NCI-H226 (cell line): ENCODE measurements at places on chromosomes 6 and 20.

DNA sequence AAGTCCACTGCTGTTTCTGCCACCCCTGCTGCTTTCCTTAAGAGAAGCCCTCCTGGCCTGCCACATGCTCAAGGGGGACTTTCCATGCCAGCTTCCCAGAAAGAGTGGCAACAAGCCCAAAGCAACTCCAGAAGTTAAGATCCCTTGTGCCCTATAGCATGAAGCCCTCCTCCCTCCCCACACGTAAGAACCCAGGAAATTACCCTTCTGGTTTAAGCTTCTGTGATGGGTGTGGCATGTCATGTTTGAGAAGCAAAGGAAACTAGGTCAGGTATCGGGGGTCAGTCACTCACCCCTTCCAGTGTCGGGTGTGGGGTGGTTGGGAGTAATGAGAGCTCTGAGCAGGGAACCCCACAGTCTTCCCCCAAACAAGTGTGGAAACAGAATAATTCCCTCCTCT lies 196.1 kb downstream of the LRFN2 start:
- DNase-seq, result no peak

DNA sequence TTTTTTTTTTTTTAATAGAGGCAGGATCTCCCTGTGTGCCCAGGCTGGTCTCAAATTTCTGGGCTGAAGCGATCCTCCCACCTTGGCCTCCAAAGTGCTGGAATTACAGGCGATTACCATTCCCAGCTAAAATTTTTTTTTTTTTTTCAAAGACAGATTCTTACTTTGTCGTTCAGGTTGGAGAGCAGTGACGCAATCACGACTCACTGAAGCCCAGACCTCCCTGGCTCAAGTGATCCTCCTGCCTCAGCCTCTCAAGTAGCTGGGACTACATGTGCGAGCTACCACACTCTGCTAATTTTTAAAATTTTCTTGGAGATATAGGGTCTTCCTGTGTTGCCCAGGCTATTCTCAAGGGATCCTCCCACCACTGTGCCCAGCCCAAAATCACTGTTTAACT lies 58.0 kb upstream of the MYO6 start:
- peak; percentile 29 for DNase-seq

GRCh38 chr6:170522565-170523183 lies 30.4 kb downstream of the PSMB1 start:
- DNase-seq, result no peak

GRCh38 chr20:32742322-32743236 lies 688 bp downstream of the COMMD7 start:
- DNase-seq, result no peak

- DNase-seq, result no peak
Observed at GRCh38 chr6:52325695-52326471, 36.1 kb upstream of the PAQR8 start.

- DNase-seq, result peak; percentile 16
Observed at GRCh38 chr6:112781241-112781640, 434.1 kb downstream of the RFPL4B start.

DNA sequence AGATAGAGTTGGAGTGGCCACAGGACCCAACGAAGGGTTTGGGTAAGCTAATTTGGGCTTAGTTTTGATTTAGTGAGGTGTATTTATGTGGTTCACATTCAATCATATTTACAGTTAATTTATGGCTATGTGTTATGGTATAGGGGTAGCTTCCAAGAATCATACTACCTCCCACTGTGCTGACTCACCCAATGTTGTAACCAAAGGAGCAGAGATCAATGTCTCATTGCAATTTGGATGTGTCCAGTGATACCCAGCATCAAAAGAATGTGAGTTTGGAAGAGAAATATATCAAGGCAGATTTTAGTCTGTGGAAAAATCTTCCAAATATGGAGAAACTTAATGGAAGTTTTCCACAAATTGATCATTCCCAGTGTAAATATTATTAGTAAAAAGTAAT lies 25.3 kb upstream of the SMIM8 start:
- DNase-seq, result no peak

GRCh38 chr6:166490671-166491500 lies 95.6 kb downstream of the RAMACL start:
- DNase-seq, result peak; percentile 89

GRCh38 chr20:15895560-15896084 lies 677.6 kb downstream of the KIF16B start:
- DNase-seq, result no peak

GRCh38 chr6:157169656-157170055 lies 153.7 kb downstream of the TMEM242 start:
- DNase-seq, result no peak

- DNase-seq, result no peak
Observed at GRCh38 chr6:10569392-10570127, 48.4 kb downstream of the GCNT2 start.

GRCh38 chr6:128519132-128519930 lies 1.1 kb downstream of the PTPRK start:
- peak; percentile 60 for DNase-seq

- peak; percentile 34 for DNase-seq
Observed at GRCh38 chr6:154882107-154882506, 113.0 kb upstream of the TIAM2 start.

- DNase-seq, result no peak
Observed at GRCh38 chr6:131828951-131829350, 21.1 kb downstream of the ENPP1 start.

DNA sequence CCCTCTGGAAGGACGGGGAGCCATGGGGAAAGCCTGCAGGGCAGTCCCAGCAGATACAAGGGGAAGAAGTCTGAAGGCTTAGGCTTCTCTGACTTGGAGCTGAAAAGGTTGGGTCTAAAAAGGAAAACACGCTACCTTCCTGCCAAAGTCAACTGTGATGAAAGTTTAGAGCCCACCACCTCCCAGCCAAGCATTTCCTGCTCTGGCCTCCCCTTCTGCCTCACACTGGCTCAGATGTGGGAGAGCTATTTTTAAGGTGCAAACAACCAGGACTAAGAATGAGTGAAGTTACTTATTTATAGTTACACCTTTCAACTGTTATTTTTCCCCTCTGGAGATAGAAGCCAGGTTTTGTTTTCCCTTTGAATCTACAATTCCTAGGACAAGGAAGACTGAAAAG lies 21.2 kb downstream of the NEDD9 start:
- no peak for DNase-seq

GRCh38 chr6:33014841-33015634 lies 5.6 kb upstream of the HLA-DOA start:
- DNase-seq, result peak; percentile 28

GRCh38 chr20:32435449-32436107 lies 77.4 kb downstream of the ASXL1 start:
- DNase-seq, result no peak

GRCh38 chr6:3376064-3376463 lies 80.8 kb downstream of the SLC22A23 start:
- DNase-seq, result no peak

DNA sequence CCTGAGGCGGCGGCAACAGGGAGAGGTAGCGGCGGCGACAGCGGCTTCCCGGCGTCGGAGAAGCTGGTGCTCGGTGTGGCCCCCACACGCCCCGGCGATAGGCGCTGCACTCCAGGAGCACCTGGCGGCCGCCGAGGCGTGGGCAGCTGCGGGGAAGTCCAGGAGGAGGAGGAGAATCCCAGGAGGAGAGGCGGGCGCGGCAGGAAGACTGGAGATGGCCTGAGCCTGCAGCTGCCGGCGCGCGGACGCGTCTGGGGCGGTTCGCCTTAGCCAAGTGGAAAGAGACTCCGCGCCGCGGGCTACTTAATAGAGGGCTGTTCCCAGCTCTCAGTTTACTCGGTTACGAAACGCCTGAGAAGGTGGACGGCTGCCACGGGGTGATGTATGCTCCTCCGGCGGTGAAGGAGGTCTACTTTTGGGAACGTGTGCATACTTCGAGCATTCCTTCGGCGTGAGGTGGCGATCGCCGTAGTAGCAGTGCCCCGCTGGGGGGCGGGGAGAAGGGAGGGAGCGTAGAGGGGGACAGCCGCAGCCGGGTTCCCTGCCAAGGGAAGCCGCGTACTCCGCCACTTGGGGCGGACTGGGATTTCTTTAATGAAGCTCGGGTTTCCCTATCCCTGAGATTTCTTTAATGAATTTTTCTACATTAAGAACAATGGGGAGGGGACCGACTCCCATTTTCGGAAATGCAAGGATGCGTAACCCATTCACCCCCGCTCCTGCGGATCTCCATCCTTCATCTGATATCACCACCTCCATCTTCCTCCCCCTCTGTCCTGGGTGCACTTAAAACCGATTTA lies at the start of gene COL12A1:
COL12A1 (minus strand) TSS at position 278 of the 800 bp plus-strand sequence. CDS start 3,261 bp downstream, outside the sequence.
- peak; percentile 100 for DNase-seq

- DNase-seq, result peak; percentile 15
Observed at GRCh38 chr6:38498085-38498484, 141.6 kb downstream of the BTBD9 start.

DNA sequence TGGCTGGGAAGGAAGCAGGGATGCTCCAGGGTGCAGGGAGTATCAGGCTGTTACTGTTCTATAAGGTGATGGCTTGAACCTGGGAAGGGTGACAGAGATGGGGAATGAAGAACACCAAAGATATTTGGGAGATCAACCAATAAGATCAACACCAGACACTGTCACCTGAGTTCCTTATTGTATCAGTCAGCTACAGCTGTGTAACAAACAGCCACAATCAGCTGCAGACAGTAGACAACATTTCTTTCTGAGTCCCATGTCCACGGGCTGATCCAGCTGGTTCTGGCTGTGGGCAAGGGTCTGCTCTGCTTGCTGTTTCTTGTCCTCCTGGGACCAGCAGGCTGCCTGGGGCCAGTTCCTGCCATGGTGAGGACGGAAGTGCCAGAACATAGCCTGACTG lies 31.3 kb upstream of the SLCO4A1 start:
- no peak for DNase-seq

- no peak for DNase-seq
Observed at GRCh38 chr6:126069449-126069848, 83.1 kb downstream of the TRMT11 start.

DNA sequence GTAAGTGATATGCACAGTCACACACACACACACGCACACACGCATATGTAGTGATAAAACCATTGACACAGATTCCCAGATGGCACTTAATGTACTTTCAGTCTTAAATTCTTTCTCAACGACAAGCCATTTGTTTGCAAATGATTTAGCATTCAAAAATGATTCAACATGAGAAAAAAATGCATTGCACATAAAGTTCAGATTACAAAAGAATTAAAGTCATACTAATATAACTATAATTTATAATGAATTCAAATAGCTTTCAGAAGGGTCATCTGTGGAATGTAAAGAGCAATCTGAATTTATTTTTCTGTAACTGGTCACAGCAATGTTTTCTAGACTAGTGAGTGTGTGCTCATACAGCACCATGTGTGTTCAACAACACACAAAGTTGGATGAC lies 521.6 kb upstream of the ZNF337 start:
- no peak for DNase-seq

GRCh38 chr6:89251976-89252375 lies 34.8 kb upstream of the GABRR1 start:
- no peak for DNase-seq

DNA sequence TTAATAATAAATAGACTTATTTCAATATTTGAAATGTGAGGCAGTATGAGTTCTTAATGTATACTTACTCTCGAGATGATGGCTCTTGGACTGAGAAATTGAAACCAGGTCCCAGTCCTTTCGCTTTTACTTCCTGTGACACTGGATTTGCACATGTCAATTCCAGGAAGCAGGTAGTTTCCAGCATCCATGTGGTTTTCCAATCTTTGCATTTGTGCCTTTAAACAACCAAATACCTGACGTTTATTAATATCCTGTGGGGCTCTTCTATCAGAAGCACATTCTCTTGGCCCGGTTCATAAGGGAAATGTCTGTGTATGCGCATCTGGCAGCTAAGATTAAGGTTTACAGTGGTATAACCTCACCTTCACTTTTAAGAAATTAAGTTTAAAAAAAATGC lies 13.1 kb downstream of the UTRN start:
- no peak for DNase-seq

DNA sequence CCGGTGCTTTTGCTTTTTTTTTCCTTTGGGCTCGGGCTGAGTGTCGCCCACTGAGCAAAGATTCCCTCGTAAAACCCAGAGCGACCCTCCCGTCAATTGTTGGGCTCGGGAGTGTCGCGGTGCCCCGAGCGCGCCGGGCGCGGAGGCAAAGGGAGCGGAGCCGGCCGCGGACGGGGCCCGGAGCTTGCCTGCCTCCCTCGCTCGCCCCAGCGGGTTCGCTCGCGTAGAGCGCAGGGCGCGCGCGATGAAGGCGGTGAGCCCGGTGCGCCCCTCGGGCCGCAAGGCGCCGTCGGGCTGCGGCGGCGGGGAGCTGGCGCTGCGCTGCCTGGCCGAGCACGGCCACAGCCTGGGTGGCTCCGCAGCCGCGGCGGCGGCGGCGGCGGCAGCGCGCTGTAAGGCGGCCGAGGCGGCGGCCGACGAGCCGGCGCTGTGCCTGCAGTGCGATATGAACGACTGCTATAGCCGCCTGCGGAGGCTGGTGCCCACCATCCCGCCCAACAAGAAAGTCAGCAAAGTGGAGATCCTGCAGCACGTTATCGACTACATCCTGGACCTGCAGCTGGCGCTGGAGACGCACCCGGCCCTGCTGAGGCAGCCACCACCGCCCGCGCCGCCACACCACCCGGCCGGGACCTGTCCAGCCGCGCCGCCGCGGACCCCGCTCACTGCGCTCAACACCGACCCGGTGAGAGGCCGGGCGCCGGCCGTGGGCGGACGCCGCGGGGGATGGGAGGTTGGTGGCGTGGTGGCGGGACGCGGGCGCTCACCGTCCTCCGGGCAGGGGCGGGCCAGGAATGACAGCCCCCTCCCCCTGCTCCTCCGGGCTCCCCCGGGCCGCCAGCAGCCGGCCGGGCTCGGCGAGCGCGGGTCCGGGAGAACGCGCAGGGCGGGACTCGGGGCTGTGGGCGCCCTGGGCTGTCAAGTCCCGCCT lies 606 bp downstream of the ID4 start:
- DNase-seq, result peak; percentile 20

DNA sequence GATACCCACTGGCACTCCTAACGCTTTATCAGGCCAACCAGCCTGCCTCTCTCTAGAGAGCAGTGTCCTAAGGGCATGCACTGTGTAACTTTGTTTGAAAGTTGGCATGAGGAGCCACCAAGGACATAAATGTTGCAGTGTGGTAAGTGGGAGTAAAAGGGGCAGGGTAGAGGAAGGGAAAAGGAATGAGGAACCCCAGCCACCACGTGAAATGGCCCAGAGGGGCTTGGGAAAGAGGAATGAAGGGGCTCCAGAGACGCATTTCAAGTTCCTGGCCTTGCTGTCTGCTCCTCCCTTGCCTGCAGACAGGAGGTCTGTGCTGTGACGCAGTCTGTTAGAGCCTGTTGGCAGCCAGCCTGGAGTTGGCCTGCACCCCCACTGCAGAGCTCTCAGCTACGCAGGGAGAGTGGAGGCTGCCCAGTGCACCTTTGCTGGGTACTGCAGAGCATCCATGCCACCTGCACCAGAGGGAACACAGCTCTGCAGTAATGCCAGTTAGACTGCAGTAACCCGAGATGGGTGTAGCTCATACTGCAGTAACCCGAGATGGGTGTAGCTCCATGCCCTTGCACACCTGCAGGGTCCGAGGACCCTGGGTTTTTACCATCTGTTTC lies 86.8 kb upstream of the SNAP25 start:
- peak; percentile 54 for DNase-seq

- no peak for DNase-seq
Observed at GRCh38 chr6:110101885-110102284, 77.6 kb downstream of the WASF1 start.

DNA sequence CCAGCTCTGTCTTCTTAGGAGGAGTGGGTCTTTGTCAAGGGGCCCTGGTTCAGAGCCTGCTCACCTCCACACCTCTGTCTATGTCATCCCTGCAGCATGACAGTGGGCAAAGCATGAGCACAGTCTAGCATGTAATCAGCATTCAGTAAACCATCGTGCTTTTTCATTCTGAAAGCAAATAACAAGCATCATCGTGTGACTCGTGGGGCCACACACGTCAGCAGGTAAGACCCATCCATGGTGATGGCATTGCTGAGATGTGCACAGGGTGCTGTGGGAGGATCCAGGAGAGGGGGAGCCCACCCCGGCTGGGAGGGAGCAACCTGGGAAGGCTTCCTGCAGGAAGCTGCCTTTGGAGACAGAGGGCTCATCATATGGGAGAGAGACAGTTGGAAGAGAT lies 106.7 kb downstream of the TMEM242 start:
- no peak for DNase-seq
